ENCODE measurements at places on chromosomes 12 and 14.

GRCh38 chr14:51168215-51168613, 71.8 kb upstream of the TMX1 start:
- DNase-seq, result no peak

GRCh38 chr12:57839996-57840395, 6.5 kb downstream of the CTDSP2 start:
- no peak for DNase-seq

DNA sequence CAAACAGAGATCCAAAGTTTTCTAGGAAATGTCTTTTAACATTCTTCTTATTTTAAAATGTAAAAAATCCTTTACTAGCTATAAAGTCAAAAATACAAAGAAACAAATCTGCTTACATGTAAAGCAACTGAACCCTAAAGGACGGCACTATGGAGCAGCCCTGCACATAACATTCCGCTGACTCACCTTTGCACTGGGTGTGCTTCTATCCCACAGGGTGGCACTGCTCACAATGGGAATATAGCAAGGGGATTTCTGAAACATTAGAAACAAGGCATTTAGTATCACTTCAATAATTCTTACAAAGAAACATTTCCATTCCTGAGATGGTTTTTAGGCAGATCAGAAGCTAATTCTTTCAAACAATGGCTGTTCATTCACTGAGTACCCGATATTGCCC, 94.3 kb downstream of the C12orf42 start:
- DNase-seq, result no peak

DNA sequence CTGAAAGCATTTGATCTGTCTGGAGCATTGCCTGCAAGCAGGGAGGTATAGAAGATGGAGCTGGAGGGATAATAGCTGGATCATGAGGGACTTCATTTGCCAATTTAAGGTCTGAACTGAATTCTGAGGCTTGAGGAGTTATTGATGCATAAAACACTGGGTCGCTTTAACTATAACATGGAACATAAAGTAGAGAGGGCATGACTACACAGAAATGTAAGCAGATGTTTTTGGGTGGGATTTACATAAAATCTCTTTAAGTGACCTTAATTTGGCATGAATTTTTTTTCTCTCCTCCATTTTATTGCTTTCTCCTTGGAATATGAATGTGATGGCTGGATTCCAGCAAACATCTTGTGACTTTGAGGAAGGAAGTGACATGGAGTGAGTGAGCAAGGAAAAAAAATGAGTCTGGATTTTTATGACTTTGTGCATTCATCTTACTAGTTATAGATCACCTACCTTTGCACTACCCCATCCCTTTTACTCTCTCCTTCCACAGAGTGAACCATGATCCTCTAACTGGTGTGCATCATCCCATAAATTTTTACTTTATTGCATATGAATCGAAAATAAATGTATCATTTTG, 356.0 kb downstream of the DUSP6 start:
- no peak for DNase-seq

DNA sequence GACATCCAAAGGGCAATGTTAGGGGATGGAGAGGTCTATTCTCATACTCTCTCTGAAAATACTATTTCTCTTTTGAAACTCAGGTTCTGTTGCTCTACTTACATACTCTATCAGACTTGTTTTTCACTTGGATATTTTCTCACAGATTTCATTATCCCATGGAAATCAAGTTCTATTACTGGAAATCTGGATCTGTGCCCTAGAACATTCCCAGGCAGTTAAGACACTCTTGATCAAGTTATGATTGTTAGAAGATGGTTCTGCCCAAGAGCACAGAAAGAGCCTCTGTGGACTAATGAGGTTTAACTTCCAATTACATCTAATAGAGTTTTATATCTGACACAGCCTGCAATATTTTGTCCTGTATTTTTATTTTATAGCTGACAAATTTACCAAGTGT, 591.0 kb upstream of the ATP2B1 start:
- no peak for DNase-seq

GRCh38 chr12:42679466-42679865, 89.9 kb upstream of the PRICKLE1 start:
- DNase-seq, result no peak

Data from right lobe of liver (tissue), 6 donors.